Stimulated activated CD4-positive, alpha-beta T cell treated with anti-CD3 and anti-CD28 coated beads, TNF-alpha, amount 100 ng/mL, for 24 hours (primary cell): ENCODE measurements at places on chromosomes 16 and 17.

GRCh38 chr17:51124640-51125503 lies 4.2 kb upstream of the SPAG9 start:
- DNase-seq: no peak

DNA sequence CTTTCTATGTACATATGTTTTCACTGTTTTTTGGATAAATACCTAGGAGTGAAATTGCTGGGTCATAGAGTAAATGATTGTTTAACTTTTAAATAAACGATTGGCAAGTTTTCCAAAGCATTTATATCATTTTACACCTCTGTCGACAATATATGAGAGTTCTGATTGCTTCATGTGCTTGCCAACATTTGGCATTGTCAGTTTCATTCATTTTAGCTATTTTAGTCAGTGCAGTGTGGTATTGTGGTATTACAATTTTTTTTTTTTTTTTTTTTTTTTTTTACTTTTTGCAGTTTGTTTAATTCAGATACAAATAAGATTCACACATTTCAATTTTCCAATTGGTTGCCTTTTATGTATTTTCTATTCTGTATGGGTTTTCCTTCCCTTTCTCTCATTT lies 26.0 kb downstream of the TADA2A start:
- DNase-seq: no peak

- DNase-seq: no peak
Measured at GRCh38 chr17:66951605-66951953, 12.9 kb upstream of the CACNG4 start.

DNA sequence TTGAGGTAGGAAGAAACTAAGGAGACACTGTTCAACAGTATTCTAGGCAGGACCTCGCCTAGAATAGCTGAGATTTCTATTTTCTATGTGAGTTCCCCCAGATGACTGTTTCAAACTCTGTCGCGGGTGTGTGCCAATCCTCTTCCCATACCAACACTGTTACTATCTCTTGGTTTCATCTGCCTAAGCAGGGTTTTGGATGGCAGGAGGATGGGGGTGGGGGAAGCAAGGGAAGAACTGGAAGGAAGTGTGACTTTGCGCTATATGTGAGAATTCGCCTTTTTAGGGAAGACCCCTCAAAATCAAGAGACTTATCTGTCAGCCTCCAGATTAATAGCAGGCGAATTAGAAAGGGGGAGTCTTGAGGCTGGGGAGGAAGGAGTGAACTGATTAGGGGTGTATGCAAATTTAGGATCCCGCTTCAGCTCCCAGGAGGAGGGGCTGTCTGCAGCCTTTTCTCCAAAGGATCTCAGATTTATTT lies 521 bp upstream of the G6PC3 start:
- DNase-seq: no peak

DNA sequence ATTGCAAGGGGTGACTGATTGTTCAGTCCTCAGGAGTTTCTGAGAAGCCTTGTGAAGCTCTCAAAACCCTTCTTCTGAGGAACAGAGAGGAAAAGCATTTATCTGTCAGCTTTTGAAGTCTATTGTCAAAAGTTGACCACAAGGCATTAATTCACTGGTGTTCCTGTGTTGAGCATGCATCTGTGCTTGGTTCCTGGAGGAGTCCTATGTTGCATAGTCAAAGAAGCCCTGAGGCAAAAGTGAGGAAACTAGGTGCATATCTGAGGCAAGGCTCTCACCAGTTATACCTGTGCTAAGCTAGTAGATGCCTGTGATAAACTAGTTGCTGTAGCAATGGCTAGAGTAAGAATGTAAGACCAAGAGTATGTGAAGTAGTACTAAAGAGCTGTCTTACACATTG lies 1.8 kb upstream of the HEATR6 start:
- no peak for DNase-seq

DNA sequence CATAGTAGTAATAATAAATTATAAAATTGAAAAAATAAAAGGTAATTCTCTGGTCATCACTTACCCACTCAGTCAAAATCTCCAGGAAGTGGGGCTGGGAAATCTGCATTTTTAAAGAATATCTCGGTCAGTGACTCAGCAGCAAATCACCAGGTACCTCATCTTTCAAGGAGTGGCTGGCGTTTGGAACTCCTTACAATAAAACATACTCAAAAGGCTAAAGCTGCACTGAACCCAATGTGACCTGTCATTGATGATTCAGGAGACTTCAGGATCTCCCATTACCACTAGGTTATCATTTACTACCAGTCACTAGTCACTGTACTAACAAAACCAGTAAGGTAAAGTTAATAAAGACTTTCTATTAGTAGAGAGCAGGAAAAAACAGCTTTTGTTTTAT lies 21.5 kb upstream of the RFFL start:
- DNase-seq: no peak

DNA sequence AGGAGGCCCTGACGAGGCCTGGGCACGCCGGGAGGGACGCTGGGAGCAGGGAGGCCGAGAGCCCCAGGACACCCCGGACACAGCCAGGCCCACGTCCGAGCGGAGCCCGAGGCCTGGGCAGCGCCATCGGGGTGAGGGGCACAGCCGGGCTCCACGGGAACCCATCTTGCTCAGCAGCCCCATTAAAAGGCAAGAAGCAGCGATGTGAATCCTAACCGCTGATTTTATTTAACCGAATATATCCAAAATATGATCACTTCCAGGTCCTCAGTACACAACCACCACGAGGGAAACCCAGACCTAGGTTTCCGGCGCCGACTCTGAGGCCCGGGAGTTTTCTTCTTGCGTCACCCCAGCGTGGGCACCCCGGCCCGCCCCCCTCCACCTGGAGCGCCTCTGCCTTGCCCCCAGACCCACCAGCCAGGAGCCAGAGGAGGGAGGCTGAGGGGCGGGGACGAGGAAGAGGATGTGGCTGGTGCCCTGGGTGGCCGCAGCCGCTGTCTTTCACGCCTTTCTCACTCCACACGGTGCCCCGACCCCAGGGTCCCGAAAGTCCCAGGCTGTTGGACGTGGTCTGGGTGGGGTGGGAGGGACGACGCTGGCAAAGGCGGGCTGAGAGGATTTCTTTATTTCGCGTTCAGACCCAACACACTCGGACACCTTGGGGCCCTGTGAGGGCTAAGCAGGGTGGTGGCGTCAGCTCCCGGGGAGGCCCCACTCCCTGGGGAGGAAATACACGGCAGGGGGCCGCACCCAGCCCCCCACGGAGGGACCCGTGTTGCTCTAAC lies 568 bp upstream of the CCDC154 start:
- no peak for DNase-seq
